ENCODE measurements at places on chromosomes 11 and 22.

DNA sequence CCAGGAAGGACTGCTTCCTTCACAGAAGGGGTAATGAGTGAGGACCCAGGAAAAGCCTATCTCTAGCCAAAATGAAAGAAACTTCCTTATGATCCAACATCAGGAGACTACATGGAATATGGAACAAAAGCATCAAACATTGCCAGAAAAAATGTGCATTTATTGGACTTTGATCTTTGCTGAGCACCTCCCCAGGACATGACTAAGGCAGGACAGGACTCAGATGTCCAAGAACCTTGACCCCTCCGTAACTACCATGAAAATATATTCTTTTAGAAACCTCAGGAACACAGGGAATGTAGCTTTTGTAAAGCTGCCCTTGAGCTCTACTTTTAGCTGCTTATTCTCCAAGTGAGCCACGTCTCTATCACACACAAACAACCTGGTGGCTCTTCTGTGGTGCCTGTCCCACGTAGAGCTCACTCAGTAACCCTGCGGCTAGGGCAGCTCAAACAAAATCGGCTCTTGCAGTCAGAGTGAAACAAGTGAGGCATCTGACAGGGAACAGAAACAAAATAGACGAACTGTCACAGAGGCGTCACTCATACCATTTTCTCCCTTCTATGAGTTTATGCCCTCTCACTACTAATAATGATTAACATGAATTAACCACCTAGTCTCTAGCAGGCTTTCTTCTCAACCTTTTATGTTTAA is 471.5 kb upstream of the API5 start:
- no peak for DNase-seq

- no peak for DNase-seq
Measured at GRCh38 chr11:8218840-8219239, 44.8 kb downstream of the LMO1 start.

DNA sequence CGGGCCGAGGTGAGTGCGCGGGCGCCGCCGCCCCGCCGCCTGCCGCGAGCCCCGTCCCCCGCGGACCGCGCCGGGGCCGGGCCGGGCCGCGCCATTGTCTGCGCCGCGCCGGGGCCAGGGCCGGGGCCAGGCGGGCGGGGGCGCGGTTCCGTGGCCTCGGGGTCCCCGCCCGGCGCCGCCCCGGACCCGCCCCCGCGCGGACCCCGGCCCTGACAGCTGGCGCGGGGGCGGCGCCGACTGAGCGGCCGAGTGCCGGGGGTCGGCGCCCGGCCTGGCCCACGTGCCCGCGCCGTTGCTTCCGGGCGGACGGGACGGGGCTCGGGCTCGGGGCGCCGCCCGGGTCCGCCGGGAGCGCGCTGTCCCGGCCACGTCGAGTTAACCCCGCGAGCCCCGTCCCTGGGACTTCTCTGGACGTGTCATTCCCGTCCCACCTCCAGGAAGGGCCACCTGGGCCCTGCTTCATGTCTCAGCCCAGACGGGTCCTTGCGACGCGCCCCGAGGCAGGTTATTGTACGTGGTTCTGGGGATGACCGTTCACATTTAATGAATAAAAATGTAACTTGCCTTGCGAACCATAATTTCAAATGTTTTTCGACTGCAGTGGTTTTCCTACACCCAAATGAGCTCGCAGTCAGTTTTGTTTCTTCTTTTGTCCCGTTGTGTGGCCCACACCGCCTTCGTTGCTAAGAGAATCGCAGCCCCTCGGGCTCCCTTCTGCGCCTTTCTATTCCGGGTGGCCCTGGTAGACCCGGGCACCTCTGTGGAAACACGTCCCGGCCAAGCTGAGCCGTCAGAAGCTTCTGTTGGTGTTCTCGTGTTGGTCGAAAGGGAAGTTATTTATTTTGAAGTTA is 562 bp downstream of the ZBED4 start:
- DNase-seq = no peak

- DNase-seq = peak; percentile 61
Measured at GRCh38 chr11:1515082-1516060, 28.8 kb upstream of the MOB2 start.

DNA sequence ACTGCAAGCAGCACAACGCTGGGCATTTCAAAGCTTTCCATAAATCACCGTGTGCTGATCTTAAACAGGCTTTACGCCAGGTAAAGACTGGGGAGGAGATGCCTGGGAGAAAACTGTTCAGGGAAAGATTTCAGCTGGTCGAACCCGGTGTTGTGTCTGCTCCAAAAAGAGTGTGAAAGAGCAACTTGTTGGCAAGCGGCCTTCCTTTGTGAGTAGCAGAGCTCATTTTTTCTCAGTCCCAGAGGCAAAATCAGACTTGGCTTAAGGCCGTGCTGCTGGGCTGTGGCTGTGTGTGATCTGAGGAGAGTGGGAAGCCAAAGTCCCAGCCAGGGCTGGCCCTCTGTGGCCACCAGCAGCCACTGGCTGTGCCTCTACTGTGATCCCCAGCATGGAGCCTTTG is 75.7 kb upstream of the E2F8 start:
- DNase-seq = no peak

DNA sequence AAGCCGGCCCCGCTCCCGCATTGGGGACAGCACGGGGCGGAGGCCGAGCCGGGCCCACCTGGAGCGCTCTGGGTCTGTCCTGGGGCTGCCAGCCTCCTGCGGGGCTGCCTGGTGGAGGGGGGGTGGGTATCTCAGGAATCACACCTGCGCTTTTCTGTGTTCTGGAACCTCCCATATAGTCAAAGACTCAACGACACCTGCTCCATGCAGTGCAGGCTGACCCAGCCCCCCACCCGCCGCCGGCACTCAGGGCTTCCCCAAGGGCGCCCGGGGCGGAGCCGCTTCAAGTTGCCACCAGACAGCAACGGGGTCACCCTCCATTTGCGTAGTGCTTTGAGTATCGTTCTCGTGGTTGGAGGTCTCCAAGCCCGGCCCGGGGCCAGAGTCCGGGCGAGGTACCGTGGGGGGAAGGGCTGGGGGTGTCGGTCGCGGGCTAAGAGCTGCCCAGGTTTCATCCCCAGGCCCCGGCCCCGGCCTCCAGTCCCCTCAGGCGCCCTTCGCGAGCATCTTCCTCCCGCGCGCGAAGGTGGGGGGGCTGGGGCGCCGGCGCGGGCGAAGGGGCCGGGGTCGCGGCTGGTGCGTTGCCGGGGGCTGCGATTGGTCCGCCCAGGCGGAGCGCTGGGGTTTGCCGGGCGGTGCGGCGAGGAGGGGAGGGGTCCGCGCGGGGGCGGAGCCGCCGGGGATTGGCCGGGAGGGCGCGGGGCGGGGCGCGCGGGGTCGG is 6.6 kb downstream of the TSPAN4 start:
- DNase-seq = no peak

Data from activated naive CD4-positive, alpha-beta T cell (primary cell).